ENCODE measurements at places on chromosomes 2 and 18.

GRCh38 chr2:150280231-150280630 is 207.2 kb downstream of the RND3 start:
- DNase-seq: no peak

DNA sequence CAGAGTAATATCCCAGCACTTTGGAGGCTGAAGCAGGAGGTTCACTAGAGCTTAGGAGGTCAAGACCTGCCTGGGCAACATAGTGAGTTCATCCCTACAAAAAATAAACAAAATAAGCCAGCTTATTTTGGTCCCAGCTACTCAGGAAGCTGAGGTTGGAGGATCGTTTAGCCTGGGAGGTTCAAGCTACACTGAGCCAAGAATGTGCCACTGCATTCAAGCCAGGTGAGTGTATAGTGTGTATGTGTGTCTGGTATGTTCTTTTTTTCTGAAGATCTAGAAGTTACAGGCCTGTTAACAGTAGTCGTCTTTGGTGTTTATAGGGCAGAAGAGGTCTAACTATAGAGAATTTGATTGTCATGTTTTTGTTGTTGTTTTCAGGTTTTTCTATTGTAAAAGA is 40.2 kb downstream of the ZC3H15 start:
- no peak for DNase-seq

GRCh38 chr18:75249672-75250470 is 39.3 kb downstream of the TSHZ1 start:
- DNase-seq: no peak

DNA sequence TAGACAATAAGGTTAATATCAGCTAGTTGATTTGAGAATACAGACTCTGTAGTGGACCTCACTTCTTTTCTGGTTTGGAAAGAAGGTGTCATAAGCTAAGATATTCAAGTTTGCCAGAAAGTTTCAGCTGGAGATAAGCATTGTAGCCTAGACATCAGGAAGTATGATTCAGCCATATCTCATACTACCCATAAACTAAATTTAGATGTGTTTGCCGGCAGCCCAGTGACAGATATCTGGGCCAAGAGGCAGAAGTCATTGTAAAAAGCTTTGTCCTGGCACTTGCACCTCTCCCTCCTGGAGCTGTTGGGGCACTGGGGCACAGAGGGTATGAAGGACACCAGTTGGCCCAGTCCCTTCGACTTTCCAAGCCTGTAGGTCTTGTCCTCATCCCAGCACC is 128.0 kb downstream of the EPHA4 start:
- no peak for DNase-seq

DNA sequence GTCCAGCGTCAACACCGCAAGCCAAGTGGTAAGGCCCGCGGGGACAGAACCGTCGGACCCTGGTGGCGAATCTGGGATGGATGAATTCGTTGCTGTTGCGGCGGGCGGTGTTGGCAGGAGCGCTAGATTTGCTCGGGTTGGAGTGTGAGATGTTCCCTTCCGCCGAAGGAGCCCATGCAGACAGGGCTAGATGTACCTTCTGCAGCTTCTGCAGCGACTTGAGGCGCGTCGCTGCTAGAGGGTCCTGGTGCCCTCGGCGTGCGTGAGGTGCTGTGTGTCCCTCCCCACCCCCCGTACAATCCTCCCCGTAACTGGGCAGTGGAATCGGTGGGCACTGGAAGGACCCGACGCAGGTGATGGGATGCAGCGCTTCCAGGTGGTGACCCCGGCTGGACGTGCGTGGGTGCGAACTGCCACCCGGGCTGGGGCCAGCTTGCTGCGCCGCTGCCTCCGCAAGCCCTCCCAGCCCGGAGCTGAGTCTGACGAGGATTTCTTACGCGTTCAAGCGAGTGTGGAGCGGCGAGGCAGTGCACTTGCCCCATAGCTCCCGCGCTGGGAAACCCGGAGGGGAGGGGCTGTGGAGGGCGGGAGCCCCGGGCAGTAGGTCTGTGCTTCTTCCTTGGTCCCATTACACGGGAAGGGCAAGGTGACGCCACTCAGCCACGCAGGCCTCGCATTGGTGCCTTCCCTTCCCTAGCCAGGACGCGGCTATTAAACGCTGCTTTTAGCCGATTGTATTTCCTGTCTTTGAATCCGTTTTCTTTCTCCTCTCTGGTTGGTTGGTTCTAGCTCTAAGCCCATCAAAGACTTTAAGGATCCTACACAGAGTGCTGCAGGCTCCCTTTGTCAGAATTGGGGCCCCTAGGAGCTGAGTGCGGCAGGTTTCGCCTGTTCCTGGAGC is 34.2 kb downstream of the CHRNA1 start:
- DNase-seq: peak; percentile 60

- DNase-seq: no peak
Measured at GRCh38 chr18:73663581-73663980, 484.1 kb downstream of the FBXO15 start.
